ENCODE measurements at places on chromosomes 2 and 18.

GRCh38 chr2:73063472-73063871 is 8.0 kb downstream of the SFXN5 start:
- DNase-seq = no peak

DNA sequence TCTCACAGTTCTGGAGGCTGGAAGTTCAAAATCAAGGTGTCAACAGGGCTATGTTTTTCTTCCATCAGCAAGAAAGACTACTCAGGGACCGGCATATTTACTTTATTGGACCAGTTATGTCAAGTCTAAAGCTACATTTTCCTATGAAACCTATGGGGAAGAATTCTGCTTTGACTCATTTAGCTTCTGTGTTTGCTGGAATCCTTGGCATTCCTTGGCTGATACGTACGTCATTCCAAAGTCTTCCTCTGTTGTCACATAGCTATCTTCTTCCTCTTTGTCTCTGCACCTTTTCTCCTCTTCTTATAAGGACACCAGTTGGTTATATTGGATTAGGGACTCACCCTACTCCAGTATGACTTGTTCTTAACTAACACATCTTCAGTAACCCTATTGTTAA is 137.4 kb upstream of the FBXO11 start:
- DNase-seq = no peak

DNA sequence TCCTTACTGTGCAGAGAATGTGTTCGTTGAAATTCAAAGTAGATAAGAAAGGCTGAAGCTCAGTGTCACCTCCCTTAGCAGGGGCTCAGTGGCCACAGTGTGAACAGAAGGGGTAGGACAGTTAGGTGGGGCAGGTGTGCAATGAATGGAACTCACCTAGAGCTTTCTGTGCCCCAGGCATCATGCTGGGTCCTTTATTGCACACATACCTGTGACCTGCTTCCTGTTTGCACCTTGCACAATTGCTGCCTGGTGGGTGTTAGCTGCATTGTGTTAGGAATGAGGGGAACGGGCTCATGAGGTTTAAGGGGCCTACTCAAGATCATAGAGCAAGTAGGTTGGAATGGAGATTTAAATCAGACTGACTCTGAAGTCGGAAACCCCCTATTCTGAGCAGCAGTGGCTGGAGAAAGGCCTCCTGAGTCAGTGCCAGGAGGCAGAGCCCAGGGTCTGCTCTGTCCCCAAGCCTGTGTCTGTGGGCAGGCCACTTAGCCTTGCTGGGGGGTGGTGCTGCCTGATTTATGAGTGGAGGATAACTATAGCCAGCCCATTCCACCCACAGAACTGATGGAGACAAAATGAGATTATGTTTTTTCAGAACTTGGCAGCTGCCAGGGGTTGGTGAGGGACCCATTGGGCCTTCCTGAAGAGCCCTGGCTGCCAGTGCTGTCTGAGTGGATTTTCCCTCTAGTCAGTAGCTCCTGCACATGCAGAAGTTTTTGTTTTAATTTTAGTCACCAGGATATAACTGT is 76.2 kb downstream of the NPAS2 start:
- DNase-seq = no peak

GRCh38 chr18:50775207-50775606 is 44.6 kb downstream of the MRO start:
- DNase-seq = no peak

DNA sequence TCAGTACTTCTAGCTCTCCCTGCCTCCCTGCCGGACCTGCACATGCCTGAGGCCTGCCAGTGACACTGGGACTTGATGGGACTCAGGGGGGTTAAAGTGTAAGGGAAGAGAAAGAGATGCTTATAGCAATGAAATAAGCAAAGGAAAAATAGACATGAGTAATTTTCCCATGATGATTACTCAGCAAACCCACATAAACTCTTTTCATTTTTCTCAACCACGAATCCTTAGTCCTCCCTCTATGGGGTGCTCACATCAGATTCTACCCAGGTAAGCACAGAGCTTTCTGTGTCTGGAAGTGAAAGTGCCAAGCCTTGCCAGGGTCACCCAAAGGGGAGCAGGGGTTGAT is 44.8 kb upstream of the ANKRD62 start:
- DNase-seq = no peak

- no peak for DNase-seq
Measured at GRCh38 chr2:103335403-103335802, 573.6 kb downstream of the TMEM182 start.

All from omental fat pad (tissue), 4 donors.